Activated CD4-positive, alpha-beta T cell treated with anti-CD3 and anti-CD28 coated beads, Interleukin-2, amount 50 U/mL, for 16 hours (primary cell): ENCODE measurements at places on chromosomes 16 and 17.

DNA sequence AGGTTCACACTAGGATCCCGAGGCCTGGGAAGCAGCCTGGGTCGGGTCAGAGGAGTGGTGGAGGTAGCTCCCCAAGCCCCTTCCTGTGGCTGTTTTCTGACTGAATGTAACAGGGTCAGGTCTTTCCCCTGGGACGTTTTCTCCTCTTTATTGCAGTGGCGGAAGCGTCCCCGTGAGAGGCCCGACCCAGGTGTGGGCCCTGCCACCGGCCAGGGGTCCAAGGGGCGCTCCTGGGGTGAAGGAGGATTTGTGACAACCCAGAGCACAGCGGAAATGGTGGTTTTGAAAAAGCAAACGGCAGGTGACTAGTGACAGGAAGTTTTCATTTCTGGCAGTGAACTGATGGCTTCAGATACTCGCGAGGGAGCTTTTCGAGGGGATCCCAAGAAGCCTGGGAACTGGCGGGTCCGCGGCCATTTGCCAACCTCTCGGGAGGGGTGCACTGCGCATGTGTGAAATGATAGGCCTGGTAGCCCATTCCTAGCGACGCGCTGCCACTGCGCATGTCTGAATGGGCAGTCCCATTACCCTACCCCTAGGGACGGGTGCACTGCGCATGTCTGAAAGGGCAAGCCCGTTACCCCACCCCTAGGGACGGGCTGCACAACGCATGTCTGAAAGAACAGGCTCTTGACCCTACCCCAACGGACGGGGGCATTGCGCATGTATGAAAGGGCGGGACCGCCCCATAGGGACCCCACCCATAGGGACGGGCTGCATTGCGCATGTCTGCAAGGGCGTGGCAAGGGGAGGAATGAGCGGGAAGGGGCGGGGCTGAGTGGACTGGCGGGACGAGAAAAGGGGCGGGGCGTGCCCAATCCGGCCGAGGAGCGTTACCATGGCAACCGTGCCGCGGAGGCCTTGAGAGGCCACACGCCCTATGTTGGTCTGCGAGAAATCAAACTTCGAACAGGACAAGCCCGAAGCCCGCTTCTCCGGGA, 1747.9 kb downstream of the TP53TG3F start:
- DNase-seq: no peak

DNA sequence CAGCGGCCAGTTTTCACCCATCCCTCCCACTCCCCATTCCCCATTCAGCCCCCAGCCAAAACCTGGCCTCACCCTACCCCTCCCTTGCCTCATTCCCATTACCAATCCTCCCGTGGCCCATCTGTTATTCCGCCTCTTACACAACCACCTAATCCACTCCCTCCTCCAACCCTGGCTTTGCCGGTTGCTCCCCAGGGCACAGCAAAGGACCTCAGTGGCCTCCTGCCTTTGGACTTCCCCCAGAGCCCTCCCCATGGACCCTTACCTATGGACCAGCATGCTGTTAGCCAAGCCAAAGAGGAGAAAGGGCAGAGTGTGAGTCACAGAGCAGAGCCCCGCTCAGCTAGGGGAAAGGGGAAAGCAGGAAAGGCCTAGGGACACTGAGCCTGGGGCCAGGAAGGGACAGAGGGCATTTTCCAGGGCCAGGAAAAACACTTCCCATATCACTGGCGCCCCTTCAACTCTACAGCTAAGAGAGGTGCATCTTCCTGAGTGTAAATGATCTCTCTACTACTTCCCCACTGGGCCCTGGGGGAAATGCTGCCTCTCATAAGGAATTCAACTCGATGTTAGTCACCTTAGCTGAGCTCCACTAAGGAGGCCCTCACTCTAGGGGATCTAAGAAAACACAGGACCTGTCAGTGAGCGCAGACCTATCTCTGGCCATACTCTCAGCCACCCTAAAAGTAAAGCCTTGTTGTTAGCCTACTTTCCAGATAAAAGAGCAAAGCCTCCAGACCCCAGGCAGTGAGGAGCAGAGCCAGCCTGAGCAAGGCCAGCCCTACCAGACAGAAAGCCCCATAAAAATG, 10.6 kb downstream of the PEMT start:
- no peak for DNase-seq

DNA sequence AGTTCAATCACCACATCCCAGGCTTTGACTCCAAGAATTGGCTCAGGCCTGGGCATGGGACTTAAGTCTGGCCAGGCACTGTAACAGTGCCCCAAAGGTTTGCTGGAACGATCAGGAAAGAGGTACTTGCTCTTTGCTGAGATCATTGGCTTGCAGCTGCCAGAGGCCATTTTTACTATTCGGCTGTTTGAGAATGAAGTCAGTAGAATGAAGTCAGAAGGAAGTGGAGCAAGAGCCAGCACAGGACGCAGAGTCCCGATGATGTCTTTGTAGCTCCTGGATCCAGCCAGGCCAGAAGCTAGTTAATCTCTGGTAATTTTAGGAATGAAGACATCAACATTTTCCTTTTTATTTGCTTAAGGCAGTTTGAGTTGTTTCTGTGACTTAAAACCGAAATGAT, 195.5 kb downstream of the RAB11FIP4 start:
- no peak for DNase-seq

DNA sequence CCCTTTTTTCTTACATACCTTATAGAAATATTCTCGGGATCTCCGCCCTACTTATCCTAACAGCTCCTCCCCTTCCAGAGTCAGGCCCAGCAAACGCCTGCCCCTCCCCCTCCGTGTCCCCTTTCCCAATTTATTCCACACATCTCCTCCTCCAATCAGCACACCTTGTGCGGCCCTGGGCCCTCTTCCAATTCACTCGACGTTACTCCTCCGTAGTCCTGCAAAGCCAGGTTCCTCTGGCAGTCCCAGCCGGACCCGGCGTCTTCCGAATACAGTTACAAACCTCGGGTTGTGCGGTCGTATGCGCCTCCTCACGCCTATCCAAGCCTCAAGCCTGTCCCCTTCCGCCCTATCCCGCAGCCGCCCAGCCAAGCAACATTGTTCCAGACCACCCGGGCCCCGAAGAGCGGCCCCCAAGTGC, 677 bp downstream of the CBX1 start:
- no peak for DNase-seq

- no peak for DNase-seq
These were observed 11.0 kb downstream of the NATD1 start for GRCh38 chr17:21242026-21242697.

DNA sequence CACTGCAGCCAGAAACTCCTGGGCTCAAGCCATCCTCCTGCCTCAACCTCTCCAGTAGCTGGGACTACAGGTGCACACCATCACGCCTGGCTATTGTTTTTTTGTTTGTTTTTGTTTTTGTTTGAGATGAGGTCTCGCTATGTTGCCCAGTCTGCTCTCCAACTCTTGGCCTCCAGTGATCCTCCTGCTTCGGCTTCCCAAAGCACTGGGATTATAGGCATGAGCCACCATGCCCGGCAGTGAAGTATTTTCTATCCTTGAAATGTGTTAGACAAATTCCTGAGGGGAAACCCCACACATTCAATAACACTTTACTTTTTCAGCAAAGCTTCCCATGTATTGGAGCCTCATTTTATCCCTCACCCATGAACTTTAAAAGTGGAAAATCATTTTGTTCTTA, 81.2 kb upstream of the KIFC3 start:
- no peak for DNase-seq
